SHP77 (cell line): ENCODE measurements at places on chromosomes 16 and 17.

GRCh38 chr17:81132770-81133723, 32.3 kb upstream of the PVALEF start:
- no peak for DNase-seq

- no peak for DNase-seq
Measured at GRCh38 chr16:2779151-2779920, 2.3 kb upstream of the ELOB start.

DNA sequence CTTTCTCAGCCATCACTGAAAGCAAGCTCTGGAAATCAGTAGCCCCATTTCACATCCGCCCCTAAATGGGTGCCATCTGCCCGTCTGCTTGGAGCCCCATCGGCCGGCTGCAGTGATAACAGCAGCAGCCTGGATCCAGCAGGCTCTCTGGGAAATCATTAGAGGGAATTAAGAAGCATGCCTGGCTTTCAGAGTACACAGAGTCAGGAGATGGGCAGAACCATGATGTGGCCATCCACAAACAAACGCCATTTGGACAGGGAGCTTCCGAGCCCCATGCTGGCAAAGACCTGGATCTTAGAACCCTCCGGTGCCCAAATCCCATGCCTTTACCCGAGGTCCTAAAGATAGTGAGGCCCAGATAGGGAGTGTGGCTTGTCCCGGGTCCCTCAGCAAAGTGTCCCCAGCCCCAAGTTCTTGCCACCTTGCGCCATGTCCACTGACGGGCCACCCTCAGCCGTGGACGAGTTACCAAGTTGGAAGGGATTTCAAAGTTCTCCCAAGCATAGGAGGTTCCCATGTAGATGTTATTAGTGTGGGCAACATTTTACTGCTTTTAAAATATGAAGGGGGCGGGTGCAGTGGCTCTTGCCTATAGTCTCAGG, 1.0 kb upstream of the LITAF start:
- DNase-seq = no peak

DNA sequence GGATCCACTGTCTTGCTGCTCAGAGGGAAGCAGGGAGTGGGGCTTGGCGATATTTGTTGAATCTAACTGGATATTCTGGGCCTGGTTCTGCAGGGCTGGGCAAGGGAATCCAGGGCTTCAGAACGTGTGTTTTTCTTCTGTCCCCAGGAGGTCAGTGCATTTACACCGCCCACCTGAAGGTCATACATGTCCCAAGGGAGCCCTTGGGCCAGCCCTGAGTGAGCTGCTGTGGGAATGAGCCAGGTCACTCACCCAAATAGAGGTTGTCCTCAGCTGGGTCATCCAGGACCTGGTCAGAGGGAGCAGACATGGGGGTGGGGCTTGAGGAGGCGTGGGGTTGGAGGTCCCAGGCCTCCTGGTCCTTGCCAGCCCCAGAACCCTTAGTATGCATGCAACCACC, 10.6 kb downstream of the CAMKK1 start:
- DNase-seq = no peak

- no peak for DNase-seq
Measured at GRCh38 chr16:17377360-17378324, 93.1 kb downstream of the XYLT1 start.

DNA sequence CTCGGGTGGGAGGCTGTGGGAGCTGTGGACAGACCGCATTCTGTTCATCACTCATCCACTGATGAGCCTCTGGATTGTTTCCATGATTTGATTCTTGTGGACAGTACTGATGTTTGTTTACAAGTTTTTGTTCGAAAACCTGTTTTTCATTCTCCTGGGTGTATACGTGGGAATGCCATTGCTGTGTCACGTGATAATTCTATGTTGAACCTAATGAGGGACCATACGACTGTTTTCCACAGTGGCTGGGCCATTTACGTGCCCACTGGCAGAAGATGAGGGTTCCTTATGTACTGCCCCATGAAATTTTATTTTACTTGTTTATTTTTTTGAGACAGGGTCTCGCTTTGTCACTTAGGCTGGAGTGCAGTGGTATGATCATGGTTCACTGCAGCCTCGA, 2.6 kb upstream of the ALG1 start:
- DNase-seq = no peak

- no peak for DNase-seq
Measured at GRCh38 chr16:11202260-11203091, 53.5 kb downstream of the SOCS1 start.

DNA sequence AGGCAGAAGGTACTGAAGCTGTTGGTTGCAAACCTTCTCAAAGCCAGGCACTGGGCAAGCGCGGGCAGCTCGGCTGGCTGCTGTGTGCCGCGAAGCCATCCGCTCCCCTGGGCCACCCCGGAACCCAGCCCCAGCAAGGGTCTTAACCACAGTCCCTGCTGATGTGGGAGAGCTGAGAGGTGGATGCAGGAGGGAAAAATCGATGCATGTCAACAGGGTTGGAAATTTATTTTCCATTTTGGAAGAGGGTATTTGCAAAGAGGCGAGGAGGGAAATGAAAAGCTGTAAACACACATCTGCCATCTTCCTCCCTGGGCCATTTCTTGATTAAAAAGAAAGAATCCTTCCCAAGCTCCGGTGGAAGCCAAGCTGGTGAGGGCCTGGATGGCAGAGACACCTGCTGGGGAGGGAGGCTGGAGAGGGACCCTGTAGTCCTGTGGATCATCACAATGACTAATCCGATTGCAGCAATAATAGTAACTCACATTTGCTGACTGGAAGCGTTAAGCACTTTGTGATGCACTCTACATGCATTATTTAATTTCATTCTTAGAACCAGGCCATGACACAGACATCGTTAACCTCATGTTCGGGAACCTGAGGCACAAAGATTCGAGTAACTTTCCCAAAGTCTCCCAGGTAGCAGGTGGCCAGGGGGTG, 13.9 kb upstream of the TBX2 start:
- no peak for DNase-seq

DNA sequence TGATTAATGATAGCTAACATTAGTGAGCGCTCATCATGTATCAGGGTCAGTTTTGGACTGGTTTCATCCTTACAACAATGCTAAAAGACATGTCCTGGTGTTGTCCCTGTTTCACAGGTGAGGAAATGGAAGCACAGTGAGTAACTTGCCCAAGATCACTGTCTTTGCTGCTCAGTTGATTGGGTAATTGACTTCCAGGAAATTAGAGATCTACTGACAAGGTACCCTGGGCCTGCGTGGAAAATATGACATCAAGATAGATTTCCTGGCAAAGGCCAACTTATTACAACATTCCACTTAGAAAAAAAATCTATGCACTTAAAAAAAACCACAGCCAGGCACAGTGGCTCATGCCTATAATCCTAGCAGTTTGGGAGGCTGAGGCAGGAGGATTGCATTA, 96.3 kb downstream of the CYLD start:
- DNase-seq = no peak

DNA sequence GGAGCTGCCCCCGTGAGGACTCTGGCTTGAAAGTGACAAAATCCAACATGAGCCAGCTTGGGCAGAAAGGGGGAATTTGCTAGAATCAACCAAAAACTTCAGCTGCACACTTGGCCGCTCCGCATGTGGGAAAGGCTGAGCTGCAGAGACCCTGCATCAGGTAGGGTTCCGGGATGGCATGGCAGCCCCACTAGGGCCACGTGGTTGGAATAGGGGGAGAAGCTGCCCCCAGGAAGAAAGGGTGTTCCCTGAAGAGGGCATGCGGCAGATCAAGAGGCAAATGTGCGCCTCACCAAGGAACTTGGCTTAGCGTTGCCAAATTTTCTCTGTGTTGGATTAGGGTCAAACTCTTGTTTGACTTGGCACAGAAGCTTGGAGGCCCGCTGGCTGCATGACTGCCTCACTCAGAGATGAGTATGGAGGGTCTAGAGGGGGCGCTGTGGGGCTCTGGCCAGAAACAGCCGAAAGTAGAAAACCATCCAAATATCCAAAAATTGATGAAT, 29.2 kb upstream of the WFIKKN2 start:
- DNase-seq = no peak

DNA sequence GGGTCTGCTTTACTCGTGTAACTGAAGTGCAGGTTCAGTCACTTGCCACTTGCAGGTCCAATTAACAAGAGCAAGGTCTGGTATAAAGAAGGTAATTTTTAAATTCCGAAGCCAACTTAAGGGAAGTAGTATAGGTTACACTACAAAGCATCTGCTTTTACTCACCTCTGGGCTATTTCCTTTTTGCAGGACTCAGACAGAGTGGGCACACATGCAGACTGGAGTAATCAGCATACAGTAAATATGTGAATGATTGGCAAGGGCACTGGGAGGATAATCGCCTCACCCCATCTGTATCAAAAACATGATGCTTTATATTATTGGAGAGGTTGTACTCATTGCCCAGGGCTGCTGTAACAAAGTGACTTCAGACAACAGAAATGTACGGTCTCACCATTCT, 160.1 kb upstream of the CDH5 start:
- DNase-seq = no peak

DNA sequence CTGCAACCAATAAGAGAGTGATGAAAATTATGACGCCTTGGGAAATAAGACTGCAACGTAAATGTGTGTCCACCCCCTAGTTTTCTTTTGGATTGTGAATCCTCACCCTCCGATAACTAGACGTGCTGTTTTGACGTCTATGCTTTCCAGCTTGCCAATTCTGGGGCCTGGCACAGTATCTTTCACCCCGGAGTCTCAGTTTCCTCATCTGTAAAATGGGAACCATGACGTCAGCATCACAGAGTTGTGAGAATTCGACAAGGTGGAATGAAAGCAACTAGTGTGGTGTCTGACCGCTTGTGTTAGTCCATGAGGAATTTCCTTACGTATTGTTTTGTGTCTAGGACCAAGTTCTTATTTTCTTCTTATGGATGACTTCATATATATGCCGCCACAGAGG, 37.7 kb downstream of the WWOX start:
- no peak for DNase-seq

DNA sequence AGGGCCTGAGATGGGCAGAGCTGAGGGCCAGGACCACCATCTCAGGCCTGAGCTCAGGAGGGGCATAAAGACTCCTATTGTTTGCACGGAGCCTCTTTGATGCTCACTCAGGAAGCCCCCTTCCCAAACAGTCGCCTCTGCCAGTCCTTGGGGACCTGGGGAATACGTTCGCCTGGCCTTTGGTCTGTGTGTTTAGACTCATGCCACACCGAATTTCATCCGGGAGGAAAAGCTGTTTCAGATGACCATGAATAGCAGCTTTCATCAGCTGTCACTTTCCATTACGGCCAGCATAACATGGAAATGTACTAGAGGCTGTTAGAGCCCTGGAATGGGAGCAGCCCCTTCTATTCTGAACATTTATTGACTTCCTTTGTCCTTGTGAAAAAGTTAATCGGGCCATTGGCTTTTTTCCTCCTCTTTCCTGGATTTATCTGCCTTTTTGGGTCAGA, 139.0 kb downstream of the HS3ST3A1 start:
- no peak for DNase-seq

GRCh38 chr16:89409161-89409711, 81.1 kb downstream of the ANKRD11 start:
- no peak for DNase-seq

GRCh38 chr17:72342061-72342460, 221.2 kb downstream of the SOX9 start:
- DNase-seq = no peak

GRCh38 chr17:32927724-32928585, at the start of gene TMEM98:
TSS of gene TMEM98 (plus strand) at chr17:32928153. CDS start at chr17:32931529, 3,376 bp downstream.
- DNase-seq = no peak

DNA sequence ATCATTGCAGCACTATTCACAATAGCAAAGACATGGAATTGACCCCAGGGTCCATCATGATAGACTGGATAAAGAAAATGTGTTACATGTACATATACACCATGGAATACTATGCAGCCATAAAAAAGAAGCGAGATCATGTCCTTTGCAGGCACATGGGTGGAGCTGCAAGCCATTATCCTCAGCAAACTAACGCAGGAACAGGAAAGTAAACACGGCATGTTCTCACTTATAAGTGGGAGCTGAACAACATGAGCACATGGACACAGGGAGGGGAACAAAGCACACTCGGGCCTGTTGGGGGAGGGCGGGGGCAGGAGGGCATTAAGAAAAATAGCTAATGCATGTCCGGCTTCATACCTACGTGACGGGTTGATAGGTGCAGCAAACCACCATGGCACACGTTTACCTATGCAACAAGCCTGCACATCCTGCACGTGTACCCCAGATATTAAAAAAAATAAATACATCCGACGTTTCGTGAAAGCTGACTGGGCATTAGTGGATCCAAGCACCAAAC, 28.9 kb downstream of the ZNF778 start:
- DNase-seq = peak; percentile 36

- no peak for DNase-seq
Measured at GRCh38 chr17:61404913-61405685, 5.5 kb downstream of the TBX2 start.

- no peak for DNase-seq
Measured at GRCh38 chr17:34368946-34369500, 6.0 kb upstream of the CCL1 start.

- DNase-seq = no peak
Measured at GRCh38 chr17:10130677-10131076, 67.7 kb downstream of the GAS7 start.

- DNase-seq = no peak
Measured at GRCh38 chr17:31917065-31917529, 15.6 kb upstream of the UTP6 start.

DNA sequence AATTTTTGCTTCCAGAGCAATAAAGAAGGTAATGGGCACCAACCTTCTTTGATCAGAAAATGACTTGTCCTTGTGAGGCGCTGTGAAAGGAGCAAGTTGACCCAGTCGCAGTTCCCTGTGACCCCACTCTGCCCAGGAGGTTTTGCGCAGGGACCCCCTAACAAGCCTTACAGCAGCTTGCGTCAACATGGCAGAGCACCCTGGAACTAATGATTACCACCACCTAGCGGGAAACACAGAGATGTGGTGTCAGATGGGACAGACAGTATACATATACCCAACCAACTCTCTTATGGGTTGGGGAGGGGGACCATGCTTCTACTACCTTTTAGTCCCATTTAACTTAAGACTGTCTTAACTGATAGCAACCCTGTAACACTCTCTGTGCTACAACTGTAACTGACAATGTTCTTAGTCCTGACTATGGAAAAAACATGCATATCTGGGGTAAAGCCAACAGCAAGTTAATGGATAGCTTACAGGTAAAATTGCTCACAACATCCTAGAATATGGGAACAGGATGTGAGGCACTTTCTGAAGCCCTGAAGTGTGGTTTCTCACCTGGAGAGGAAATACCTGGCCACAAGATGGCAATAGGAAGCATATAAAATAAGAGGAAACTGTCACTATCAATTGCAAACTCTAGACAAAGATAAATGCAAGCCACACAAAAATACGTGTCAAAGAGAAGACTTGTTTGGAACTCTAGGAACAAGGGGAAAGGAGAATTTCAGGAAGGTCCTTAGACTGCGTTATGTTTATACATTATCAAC, 3.0 kb downstream of the KARS1 start:
- no peak for DNase-seq
